PC-3 (cell line): ENCODE measurements at places on chromosomes 7 and 10. TPM values are rescaled to one million over a fixed set of nuclear protein-coding genes. Genes with fewer than 3 reads are reported as not detected.

KIAA1549 gene
- 7.5 and 8.2 TPM in 2 replicates for total RNA-seq

TAS2R41 gene
- total RNA-seq, result not detected in 2 replicates

DDC gene
- not detected in 2 replicates for total RNA-seq

FAM25A gene
- 6.6 and 11.4 TPM in 2 replicates for total RNA-seq
